ENCODE measurements at places on chromosomes 1 and 21. TPM values are rescaled to one million over a fixed set of nuclear protein-coding genes. Genes with fewer than 3 reads are reported as not detected.

The ARMH1 gene
- not detected for total RNA-seq

The NBPF6 gene
- not detected for total RNA-seq

The FAM78B gene
- 0.26 TPM for total RNA-seq

The TGFB2 gene
- total RNA-seq, result 1.9 TPM

The KCNQ4 gene
- 2.1 TPM for total RNA-seq

The DTL gene
- total RNA-seq, result 2.0 TPM

The C1QTNF12 gene
- 1.7 TPM for total RNA-seq

The ANGPTL3 gene
- not detected for total RNA-seq

The CLDN17 gene
- total RNA-seq, result 0.83 TPM

The SPRR1B gene
- total RNA-seq, result 3,090 TPM

The FMOD gene
- 7.5 TPM for total RNA-seq

The CD164L2 gene
- total RNA-seq, result 6.3 TPM

The GPX7 gene
- 1.6 TPM for total RNA-seq

The ESRRG gene
- 0.76 TPM for total RNA-seq

The FAM72D gene
- 0.73 TPM for total RNA-seq

The C1orf141 gene
- not detected for total RNA-seq

The UTS2 gene
- not detected for total RNA-seq

The TTC22 gene
- 160 TPM for total RNA-seq

The DIO1 gene
- not detected for total RNA-seq

The SLC35E2B gene
- total RNA-seq, result 34.3 TPM

The PLA2G2C gene
- total RNA-seq, result not detected

The KCNA3 gene
- 1.2 TPM for total RNA-seq

The FLG2 gene
- 0.13 TPM for total RNA-seq

The TEX38 gene
- total RNA-seq, result not detected

The TSPEAR gene
- total RNA-seq, result not detected

The NMNAT2 gene
- total RNA-seq, result not detected

The GNAT2 gene
- total RNA-seq, result not detected

The AJAP1 gene
- 0.30 TPM for total RNA-seq

The VANGL1 gene
- total RNA-seq, result 14.6 TPM

The TTC34 gene
- not detected for total RNA-seq

The RHD gene
- not detected for total RNA-seq

The TOMM40L gene
- total RNA-seq, result 23.9 TPM

The CLCA1 gene
- total RNA-seq, result not detected

The NR0B2 gene
- not detected for total RNA-seq

The AGPAT3 gene
- total RNA-seq, result 35.7 TPM

The FGGY gene
- 9.4 TPM for total RNA-seq

The LCE1C gene
- not detected for total RNA-seq

The ORC1 gene
- total RNA-seq, result 6.2 TPM

The OLIG2 gene
- total RNA-seq, result not detected

The ZNF683 gene
- total RNA-seq, result not detected

The USP25 gene
- total RNA-seq, result 25.7 TPM

The MNDA gene
- 1.2 TPM for total RNA-seq

The GJA8 gene
- total RNA-seq, result not detected

The BEND5 gene
- not detected for total RNA-seq

The ADAMTS1 gene
- 33.0 TPM for total RNA-seq

The EIF2D gene
- total RNA-seq, result 54.4 TPM

The ACTA1 gene
- 0.26 TPM for total RNA-seq

The DMRTA2 gene
- 8.0 TPM for total RNA-seq

The ZSCAN20 gene
- 3.3 TPM for total RNA-seq

The FCGR3A gene
- 1.8 TPM for total RNA-seq

The PAX7 gene
- total RNA-seq, result not detected

The FAM167B gene
- 5.5 TPM for total RNA-seq

The FAM72A gene
- 3.7 TPM for total RNA-seq

The SPRR2F gene
- total RNA-seq, result 221 TPM

The KIF17 gene
- total RNA-seq, result not detected

The CD46 gene
- total RNA-seq, result 191 TPM

The KCNJ15 gene
- total RNA-seq, result 8.1 TPM

All from esophagus squamous epithelium (tissue), 5 donors.